ENCODE measurements at places on chromosomes 11 and 22. TPM values are rescaled to one million over a fixed set of nuclear protein-coding genes. Genes with fewer than 3 reads are reported as not detected.

Gene CACNA1I
- total RNA-seq, result not detected

Gene LGALS12
- 9.9 TPM for total RNA-seq

Gene KRTAP5-10
- not detected for total RNA-seq

Gene LRRC10B
- total RNA-seq, result not detected

Gene CBLIF
- not detected for total RNA-seq

Gene OR51B2
- total RNA-seq, result not detected

Gene MS4A12
- not detected for total RNA-seq

Gene MS4A15
- not detected for total RNA-seq

Gene PARVA
- total RNA-seq, result 15.1 TPM
